ENCODE measurements at places on chromosomes 2 and 18.

- no peak for DNase-seq
Observed at GRCh38 chr2:65647249-65647842, 214.9 kb upstream of the SPRED2 start.

GRCh38 chr2:173271825-173272224 is 82.8 kb upstream of the CDCA7 start:
- no peak for DNase-seq

GRCh38 chr2:208326016-208326415 is 60.0 kb downstream of the PIKFYVE start:
- no peak for DNase-seq

- no peak for DNase-seq
Observed at GRCh38 chr2:234978466-234979203, 26.8 kb downstream of the SH3BP4 start.

- peak; percentile 58 for DNase-seq
Observed at GRCh38 chr2:170950221-170950761, 21.2 kb downstream of the GORASP2 start.

- no peak for DNase-seq
Observed at GRCh38 chr2:238562446-238562845, 135.7 kb downstream of the ASB1 start.

GRCh38 chr18:49476664-49477411 is 10.2 kb downstream of the C18orf32 start:
- DNase-seq = no peak

DNA sequence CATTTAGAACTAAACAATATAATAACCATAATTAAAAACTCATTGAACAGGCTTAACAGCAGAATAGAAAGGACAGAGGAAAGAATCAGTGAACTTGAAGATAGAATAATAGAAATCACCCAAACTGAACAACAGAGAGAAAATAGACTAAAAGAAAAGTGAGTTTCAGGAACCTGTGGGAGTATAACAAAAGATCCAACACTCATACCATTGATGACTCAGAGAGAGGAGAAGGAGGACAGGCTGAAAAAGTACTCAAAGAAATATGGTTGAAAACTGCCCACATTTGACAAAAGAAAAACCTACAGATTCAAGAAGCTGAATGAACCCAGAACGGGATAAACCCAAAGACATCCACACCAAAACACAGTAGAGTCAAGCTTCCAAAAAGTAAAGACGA is 54.2 kb upstream of the FMNL2 start:
- no peak for DNase-seq

DNA sequence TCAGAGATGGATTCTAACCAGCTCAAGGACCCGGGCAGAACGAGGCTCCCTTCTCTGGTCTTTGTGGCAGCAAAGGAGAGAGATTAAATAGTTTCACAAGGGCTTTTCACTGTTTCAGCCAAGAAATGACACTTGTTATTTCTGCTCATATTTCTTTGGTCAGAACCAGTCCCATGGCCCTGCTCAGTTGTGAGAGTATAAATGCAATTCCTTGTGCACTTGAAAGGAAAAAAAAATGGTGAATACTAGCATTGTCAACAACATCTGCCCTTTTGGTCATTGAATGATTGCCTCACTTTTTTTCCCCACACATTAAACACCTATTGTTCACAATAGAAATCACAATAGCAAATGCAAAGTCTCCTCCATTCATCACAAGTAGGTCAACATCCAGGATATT is 104.4 kb downstream of the RDH14 start:
- DNase-seq = no peak

GRCh38 chr2:239937866-239938640 is 87.1 kb downstream of the NDUFA10 start:
- DNase-seq = no peak
